ENCODE measurements at places on chromosomes 4 and X.

DNA sequence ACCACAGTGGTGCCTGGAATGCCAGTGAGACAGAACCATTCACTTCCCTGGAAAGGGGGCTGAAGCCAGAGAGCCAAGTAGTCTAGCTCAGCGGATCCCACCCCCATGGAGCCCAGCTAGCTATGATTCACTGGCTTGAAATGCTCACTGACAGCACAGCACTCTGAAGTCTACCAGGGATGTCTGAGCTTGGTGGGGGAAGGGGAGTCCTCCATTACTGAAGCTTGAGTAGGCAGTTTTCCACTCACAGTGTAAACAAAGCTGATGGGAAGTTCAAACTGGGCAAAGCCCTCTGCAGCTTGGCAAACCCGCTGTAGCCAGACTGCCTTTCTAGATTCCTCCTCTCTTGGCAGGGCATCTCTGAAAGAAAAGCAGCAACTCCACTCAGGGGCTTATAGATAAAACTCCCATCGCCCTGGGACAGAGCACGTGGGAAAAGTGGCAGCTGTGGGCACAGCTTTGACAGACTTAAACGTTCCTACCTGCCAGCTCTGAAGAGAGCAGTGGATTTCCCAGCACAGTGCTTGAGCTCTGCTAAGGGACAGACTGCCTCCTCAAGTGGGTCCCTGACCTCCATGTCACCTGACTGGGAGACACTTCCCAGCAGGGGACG is 32.0 kb downstream of the NAP1L2 start:
- no peak for DNase-seq

DNA sequence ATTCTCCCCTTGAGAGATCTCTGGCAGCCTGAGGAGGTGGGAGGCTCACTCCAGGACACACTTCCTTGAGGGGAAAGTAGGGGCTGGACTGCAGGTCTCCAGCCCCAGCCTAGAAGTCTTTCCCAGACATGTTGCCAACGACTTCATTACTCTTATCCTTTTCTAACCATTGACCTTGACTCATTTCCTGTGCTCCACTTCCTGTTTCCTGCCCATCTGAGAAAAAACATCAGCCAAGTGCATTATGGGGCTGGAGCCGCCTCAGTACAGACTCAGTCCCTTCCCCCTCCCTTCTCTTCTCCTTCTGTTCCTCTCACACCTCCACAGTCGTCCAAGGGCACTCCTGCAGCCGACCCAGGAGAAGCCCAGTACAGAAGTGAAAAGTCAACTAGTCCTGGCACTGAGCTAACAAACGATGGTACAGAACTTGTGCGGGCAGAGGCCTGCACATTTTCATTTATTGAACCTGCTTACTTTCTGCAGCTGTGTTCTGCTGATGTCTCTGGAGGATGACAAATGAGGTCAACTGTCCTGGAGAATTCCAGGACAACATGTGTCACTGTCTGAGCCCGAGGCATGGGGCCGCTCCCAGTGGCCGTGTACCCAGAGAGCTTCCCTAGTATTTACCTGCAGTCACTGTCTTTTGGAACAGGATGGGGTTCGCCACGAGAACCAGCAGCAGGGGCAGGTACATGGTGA is 20.1 kb downstream of the GPR143 start:
- no peak for DNase-seq

GRCh38 chr4:152620915-152621314 is 58.9 kb downstream of the TMEM154 start:
- no peak for DNase-seq

- DNase-seq = no peak
Measured at GRCh38 chr4:3318561-3319021, 25.8 kb downstream of the RGS12 start.

- DNase-seq = no peak
Measured at GRCh38 chr4:32268863-32269262, 1548.7 kb downstream of the PCDH7 start.

- no peak for DNase-seq
Measured at GRCh38 chr4:1403177-1403583, 3.1 kb downstream of the NKX1-1 start.

- no peak for DNase-seq
Measured at GRCh38 chr4:138164208-138164607, 77.9 kb downstream of the SLC7A11 start.

All from neural crest cell (in vitro differentiated cells).